ENCODE measurements at places on chromosomes 4 and X. TPM values are rescaled to one million over a fixed set of nuclear protein-coding genes. Genes with fewer than 3 reads are reported as not detected.

AMOT gene
- 10.9 TPM for total RNA-seq

GAB1 gene
- total RNA-seq = 12.2 TPM

SLC9B1 gene
- total RNA-seq = 1.1 TPM

MGAT4D gene
- not detected for total RNA-seq

TMEM192 gene
- total RNA-seq = 9.0 TPM

VGLL1 gene
- 7.8 TPM for total RNA-seq

GRCh38 chr4:7147661-7148310 lies 44.6 kb upstream of the SORCS2 start:
- DNase-seq = no peak

DNA sequence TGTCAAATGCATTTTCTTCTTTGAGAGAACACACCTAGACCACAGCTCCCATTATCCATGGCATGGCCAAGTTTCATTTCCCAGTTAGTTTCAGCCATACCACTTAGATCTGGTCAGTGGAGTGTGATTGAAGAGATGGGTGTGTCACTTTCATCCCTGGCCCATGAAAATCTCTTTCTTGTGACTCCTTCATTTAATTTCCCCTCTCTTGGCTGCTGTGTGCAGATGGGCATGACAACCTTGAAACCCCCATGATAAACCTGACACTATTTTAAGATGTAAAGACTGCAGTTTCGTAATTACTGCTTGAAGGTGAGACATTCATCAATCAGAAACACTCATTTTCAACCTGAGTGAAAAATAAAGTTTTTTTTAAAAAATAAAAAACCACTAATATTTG lies 284.9 kb downstream of the IL15 start:
- no peak for DNase-seq

DNA sequence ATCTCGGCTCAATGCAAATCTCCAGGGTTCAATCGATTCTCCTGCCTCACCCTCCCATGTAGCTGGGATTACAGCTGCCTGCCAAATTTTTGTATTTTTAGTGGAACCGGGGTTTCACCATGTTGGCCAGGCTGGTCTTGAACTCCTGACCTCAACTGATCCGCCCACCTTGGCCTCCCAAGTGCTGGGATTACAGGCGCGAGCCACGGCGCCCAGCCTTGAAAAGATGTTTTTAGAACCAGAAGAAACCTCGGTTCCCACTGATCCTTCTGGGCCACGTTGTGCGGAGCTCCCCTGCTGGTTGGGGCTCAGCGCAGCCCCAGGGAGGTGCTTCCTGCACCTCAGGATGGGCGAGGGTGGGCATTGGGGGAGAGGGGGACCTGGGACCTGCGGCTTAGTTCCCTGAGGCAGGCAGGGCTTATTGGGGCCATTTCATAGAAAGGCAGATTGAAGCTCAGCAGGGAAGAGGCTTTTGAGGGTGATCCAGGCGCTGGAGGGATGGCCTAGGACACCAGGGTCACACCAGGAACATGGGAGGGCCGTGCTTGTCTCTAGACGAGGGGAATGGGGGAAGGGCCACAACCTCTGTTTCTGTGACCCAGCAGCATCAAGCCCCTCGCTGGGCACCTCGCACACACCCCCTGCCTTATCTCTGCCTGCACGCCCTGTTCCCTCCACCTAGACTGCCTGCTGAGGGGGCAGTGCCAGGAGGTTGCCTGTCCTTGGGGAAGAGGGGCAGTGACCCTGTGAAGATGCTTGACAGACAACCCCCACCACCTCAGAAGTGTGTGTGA lies 6.3 kb upstream of the ADD1 start:
- DNase-seq = no peak

DNA sequence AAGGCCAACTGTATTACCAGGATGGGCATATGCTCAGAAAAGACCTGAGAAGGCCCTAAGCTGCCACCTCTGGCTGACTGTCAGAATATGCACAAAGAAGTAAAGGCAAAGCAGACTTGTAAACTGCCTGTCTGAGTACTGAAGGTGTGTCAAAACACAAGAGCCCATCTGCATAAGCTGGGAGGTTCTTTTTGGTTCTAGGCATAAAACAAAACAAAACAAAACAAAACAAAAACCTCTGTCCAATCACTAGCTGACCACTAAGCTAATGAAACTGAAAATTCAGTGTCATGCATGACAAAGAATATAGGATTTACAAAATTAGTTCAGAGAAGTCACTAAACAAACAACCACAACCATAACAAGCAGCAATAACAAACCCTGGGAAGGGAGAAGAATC lies 20.6 kb downstream of the SH3D19 start:
- no peak for DNase-seq

GRCh38 chrX:96002431-96002830 lies 682.2 kb upstream of the DIAPH2 start:
- DNase-seq = no peak

DNA sequence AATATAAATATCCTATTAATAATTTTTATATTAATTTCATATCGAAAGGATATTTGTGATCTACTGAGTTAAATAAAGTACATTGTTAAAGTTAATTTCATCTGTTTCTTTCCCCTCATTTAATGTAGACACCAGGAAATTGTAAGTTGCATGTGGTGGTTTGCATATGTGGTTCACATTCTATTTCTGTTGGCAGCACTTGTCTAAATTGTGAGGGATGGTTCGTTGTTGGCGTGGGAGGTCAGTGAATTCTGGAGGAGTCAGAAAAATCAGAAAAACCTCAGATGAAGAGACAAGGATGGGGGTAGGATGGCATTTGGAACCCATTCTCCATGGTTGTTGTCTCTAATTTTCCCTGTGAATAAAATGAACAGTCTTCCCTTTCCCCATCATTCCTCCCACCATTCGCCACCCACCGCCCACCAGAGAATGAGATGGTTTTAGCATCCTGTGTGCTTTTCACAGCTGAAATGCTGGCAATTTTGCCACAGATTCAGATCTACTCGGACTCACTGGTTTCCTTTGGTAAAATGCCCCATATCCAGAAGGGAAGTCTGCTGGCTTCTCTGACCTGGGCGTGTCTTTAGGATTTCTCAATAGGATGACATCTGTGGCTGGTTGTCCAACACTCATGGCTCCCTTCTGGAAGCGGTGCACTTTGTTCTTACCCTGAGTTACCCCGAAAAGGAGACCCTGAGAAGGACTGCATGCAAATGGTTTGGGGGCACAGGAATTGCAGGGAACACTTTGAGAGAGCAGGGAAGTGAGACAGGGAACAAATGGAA lies 52.3 kb downstream of the LGI2 start:
- no peak for DNase-seq

DNA sequence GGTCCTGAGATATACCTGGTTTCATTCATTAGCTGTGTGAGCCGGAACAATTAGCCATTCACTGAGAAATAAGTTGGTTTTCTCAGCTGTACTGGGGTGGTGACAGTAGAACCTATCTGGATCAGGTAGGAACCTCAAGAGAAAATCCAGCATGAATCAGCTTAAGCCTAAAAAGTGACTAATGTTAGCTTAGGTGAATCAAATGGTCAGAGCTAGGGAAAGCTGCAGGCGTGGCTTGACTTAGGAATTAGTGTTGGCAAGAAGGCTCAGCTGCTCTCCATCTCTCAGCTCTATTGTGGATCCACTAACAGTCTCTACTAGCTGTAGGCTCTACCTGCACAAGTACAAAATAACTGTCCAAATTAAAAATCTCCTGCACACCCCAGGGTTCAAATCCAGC lies 1025.5 kb downstream of the RAB28 start:
- no peak for DNase-seq

DNA sequence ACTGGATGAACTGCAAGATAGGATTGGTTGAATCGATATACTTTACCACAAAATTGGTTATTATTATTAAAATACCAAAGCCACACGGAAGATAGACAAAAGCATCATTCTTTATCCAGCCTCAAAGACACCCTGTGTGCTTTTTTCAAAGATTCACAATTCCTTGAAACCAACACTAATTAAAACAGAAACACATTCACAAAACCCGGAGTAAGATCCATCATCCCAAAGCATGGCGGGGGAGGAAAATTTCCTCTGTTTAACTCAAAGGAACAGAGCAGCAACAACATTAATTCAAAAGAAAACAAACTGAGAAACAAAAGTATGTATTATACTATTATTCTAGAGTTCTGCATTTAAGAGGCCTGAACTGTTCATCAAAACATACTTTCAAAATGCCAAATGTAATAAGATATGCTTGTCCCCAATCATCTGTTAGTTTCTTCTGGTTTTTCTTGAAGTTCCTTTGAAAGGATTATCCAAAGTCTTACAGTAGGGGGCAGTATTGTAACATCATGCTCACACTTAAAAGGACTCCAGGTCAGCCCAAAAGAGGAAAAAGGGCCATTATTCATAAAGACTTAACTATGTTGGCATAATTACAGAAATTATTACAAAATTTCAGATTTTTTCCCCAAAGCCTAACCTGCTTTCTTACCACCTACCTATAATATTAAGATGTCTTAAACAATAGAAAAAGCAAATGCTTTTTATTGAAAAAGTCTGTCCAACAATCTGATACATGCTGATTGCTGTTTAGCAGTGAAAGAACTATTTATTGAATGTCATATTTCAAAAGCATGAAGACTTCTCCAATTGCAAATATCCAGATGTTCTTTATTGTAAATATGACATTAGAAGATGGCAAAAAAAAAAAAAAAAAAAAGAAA lies 168.7 kb downstream of the SCFD2 start:
- peak; percentile 42 for DNase-seq

DNA sequence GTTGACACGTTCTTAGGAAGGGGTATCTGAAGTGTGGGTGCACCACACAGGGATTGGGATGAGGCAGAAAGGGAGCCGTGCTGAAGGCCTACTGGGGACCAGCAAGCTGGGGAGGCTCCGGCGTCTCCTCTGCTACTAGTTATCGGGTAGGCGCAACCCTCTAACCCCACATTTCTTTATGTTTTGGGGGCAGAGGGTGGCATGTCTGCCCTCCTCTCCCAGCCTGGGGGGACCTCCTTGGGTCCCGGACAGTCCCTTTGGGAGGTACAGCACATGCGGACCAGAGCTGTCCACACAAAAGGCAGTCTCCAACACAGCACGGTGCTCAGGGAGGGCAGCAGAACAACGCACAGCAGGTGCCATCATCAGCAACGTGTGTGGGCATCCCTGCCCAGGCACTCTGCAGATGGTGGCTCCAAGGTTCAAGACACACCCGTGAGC lies 33.2 kb downstream of the WDR1 start:
- DNase-seq = no peak

DNA sequence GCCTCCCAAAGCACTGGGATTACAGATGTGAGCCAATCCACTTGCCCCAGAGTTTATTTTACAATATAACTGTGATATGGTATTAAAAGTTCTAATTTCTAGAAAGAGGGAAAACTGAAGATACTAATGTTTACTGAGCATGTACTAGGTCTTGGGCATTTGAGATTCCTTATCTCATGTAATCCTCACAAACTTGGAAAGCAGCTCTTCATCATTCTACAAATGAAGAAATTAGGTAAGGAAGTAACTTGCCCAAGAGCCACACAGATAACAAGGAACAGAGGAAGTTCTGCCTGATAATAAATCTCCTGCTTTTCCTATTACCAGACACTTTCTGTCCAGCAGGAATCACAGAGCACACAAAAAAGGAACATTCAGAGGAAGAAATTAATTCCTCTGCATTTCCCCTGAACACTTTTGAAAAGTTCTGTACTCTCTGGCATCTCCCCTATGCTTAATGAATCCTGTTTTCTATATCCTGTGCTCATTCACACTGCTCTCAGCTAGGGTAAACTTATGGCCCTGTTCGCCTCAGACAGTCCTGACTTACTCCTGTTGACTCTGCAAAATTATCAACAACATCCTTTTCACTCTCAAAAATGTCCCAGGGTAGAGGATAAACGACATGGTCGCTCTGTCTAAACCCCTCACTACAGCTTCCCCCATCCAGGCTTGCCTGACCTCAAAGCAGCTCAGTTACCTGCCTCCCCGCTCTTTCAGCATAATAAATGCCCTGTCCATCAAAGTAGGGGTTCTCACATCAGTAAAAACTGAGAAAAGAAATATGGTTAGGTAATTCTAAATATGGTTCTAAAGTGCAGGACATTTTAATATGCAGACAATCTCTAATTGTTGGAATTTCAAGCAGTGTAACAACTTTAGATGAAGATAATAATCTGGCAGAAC lies 13.6 kb downstream of the SH3RF1 start:
- no peak for DNase-seq

- DNase-seq = no peak
These were observed 44.8 kb downstream of the PPP2R2C start for GRCh38 chr4:6427439-6428090.

- DNase-seq = no peak
These were observed 367.9 kb upstream of the SLIT2 start for GRCh38 chr4:19883841-19884240.

- no peak for DNase-seq
These were observed 190.9 kb upstream of the GATB start for GRCh38 chr4:151951671-151952050.

- no peak for DNase-seq
These were observed 619.2 kb downstream of the SPRY1 start for GRCh38 chr4:124015766-124016165.

DNA sequence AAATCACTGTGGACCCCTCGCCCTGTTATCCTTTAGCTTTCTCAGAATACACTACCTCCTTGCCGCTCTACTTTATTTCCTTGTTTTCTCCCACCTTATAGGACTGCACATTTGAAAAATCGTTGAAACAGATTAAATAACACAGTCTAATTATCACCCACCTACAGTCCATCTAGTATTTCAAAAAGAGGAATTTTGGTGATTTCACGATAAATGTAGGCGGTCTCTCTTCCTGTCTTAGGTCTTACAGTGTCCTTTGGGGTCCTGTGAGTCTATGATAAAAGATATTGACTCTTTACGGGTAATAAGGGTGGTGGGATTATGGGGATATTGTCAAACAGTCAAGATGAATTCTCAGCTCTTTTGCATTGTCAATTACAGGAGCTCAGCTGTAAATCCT lies 2.4 kb upstream of the TBL1X start:
- DNase-seq = no peak

DNA sequence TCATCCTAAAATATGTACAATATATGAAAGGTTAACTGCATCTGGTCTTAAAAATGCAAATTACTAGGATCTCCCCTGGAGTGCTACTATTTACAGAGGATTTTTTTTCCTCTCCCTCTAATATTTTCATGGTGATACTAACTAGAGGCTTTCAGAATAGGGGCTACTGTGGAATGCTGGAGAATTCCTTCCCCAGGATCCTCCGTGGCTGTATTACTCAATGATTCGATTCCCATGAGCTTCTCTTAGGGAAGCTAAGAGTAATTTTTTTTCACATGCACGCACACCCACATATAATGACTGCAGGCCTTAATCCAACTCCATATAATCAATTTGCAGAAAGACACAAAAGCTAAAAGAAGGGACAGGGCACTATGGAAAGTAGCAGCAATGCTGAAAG lies 184.7 kb downstream of the ARHGAP6 start:
- no peak for DNase-seq

GRCh38 chr4:152421576-152421975 lies 114.3 kb downstream of the FBXW7 start:
- DNase-seq = no peak

DNA sequence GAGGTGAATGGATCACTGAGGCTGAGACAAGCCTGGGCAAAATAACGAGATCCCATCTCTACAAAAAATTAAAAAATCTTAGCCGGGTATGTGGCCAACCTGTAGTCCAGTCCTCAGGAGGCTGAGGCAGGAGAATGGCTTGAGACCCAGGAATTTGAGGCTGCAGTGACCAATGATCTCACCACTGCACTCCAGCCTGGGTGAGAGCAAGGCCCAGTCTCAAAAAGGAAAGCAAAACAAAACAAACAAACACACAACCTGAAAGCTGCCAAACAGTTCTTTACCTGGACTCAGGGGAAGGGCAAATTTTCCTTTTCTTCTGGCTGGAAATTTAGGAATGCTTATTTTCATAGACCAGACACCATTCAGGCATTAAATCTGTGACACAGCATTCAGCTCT lies 163.1 kb upstream of the FAT1 start:
- no peak for DNase-seq

GRCh38 chrX:151695583-151696340 lies 504 bp downstream of the PRRG3 start:
- no peak for DNase-seq

Data from epithelial cell of proximal tubule (primary cell).